Retinal pigment epithelial cell (primary cell): ENCODE measurements at places on chromosomes 7 and 10.
A peak's percentile ranks its signal among the peaks of the same experiment; 100 is the strongest.

DNA sequence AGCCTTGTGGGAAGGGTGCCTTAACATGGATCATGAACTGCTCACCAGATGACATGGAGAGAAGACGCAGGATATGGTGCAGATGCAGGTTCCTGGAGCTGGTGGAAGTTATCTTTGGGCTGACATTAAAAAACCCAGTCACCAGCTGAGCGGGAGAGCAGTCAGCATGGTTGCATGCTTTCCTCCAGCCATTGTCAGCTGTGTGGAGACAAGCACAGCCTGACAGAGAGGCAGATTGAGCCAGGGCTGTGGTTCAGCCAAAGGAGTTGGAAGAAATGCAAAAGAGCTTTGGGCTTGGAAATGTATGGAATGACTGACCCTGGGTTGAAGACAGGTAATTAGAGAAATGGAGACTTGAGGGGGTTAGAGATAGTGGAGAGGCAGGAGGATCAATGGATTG, 79.7 kb downstream of the CPVL start:
- no peak for DNase-seq

GRCh38 chr7:68288144-68288593, 1291.5 kb downstream of the TYW1 start:
- DNase-seq: no peak

DNA sequence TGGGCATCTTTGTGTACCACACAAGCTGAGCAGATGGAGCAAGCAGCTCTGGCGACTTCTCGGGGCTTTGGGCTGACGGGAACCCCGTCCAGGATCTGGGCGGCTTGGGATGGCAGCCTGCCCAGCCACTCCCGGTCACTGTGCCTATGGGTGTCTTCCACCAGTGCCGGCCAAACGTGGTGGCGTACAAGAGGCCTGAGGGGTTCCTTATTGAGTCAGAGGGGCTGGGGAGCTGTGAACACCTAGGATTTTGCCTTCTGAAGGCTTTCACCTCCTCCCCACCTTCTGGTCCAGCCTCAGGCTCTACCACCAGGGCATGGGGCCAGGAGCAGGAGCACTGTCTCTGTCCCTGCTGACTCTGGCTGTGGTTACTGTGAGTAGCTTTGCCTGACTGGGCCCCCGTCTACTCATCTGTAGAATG, 71.8 kb upstream of the PPIF start:
- DNase-seq: no peak

GRCh38 chr10:126905776-126906703, 812 bp downstream of the DOCK1 start:
- DNase-seq: no peak

GRCh38 chr10:62243647-62243997, 25.0 kb downstream of the RTKN2 start:
- no peak for DNase-seq

DNA sequence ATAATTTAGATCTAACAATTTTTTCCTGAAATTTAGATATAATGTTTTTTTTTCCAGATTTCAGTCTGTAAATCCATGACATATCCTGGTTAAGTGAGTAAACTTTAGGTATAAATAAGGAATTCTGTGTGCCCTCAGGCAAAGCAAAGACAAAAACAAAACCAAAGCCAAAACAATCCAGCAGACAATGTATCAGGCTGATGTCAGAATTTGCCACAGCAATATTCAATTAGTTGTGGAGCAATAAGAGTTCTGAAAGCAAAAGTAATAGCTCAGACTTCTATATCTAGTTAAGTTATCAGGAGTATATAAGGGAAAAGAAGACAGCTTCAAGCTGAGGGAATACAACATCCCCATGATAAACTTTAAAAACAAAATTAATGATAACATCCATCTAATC, 82.0 kb downstream of the MKX start:
- no peak for DNase-seq

DNA sequence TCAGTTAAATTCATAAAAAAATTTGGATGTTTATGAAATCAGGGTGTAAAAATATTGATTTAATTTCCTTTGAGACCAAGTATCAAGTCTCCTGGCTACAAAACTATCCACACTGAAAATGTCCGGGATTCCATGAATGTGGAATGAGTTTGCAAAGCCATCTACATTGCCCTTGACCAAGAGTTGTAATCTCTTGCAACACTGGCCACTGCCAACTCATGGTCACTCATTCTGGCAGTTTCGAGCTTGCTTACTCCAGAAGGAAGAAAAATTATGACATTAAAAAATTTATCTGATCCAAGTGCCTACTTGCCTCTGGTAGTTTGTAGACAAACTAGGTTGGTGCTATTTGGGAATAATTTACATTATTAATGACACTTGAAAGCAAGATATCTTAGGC, 84.2 kb downstream of the NPY start:
- DNase-seq: no peak

DNA sequence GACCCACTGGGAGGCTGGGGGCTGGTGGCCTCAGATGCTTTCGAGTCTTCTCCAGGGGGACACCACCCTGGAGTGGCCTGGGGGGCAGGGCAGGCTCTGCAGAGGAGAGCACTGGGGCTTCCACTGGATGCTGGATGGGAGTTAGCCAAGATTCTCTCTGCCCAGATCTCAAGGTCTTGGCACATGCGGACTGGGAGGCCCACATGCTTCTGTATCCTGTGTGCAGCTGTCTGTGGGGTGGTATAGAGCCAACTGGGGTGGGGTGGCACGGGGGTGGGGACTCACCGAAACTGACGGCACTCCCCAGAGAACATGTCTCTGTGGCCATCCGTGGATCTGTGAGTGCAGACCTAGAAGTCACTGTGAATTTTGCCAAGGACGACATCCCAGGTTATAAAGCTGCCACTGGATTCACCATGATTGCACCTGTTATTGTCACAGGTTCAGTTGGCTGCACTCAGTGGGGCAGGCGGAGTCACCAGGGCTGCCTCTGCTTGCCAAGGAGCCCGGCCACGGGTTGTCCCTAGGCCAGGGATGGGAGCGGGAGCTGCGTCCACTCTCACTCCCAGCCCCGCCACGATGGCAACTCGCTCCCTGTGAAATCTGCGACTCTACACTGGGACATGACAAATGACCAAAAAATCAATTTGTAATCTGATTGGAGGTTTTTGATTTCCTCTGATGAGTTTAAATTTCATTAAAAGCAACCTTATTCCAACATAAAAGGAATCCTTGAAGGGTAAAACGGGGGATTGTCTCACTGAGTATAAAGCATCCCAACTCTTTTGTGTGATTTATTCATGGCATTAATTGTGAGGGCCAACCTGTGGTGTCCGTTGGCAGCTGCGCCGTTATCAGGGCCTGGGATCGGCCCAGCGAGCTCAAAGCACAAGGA, 131.3 kb downstream of the EBF3 start:
- no peak for DNase-seq

GRCh38 chr10:91924212-91925021, 847 bp downstream of the BTAF1 start:
- DNase-seq: no peak

- DNase-seq: peak; percentile 70
Observed at GRCh38 chr7:50826371-50827172, 43.9 kb upstream of the GRB10 start.

DNA sequence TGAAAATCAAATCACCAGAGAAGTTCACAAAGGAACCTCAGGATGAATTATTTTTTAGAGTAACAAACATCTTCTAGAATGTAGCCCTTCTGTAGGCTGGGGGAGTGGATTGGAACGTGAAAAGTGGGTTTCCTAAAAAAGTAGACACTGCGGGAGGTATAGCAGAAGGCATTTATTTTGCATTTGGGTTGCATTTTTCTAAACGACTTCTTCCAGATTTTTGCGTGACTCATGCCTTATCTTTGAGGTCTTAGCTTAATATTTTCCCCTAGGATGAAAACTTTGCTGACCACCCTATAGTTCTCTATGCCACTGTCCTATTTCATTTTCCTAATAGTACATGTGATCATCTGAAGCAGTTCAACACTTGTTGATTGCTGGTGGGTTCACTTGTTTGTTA, 112.7 kb upstream of the JCAD start:
- DNase-seq: no peak

DNA sequence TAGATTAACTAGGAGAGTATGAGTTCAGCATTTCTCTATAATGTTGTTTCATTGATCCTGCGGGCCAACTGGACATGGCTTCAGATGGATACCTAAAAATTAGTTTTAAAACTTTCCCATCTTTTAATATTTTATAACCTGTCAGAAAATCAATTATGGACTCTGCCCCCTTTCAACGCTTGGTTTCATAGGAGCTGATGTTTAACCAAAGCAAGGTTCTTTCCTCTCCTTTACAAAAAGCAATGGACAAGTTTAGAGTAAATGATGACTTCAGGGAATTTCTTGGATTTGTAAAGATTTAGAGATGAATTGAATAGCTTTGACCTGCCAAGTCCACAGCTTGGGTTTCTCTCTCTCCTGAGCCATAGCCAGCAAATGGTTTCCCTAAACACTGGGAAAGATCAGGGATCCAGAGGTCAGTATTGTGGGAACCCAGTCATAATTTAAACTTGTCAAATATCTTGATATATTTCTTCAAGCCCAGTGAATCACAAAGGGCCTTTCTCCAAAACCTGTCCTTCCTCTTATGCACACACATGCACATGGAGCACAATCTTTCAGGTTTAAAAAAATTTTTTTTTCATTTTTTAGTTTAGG, 177.1 kb downstream of the EVX1 start:
- DNase-seq: no peak

DNA sequence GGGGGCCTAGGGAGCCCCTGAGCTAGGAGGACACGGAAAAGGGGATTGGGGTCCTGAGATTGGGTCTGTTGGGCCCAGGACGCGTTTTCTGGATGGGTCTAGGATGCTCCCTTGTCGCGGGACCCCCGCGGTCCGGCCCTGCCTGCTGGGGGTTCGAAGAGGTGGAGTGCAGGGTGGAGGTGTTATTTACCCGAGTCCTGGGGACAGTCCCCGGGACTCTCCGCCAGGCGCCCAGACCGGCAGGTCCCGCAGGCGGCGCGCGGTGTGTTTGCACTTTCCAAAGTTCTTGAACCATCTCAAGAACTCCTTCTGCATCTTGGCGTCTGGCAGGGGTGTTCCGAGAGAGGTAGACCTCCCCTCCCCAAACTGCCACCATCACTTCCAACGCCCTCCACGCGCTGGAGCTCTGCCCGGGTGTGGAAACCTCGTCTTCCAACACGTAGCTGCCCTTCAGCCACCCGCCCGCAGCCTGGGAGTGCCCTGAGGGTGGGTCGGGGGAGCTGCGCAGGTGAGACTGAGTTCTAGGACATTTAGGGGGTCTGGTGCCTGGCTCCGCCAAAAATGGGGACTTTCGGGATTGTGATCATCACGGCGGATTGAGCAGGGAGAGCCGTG, 569 bp downstream of the CAV1 start:
- DNase-seq: no peak
